Fibroblast of gingiva (primary cell): ENCODE measurements at places on chromosomes 6 and 20.
A peak's percentile ranks its signal among the peaks of the same experiment; 100 is the strongest.

- DNase-seq: peak; percentile 99
Observed at GRCh38 chr20:53828088-53828681, 234.5 kb upstream of the ZNF217 start.

DNA sequence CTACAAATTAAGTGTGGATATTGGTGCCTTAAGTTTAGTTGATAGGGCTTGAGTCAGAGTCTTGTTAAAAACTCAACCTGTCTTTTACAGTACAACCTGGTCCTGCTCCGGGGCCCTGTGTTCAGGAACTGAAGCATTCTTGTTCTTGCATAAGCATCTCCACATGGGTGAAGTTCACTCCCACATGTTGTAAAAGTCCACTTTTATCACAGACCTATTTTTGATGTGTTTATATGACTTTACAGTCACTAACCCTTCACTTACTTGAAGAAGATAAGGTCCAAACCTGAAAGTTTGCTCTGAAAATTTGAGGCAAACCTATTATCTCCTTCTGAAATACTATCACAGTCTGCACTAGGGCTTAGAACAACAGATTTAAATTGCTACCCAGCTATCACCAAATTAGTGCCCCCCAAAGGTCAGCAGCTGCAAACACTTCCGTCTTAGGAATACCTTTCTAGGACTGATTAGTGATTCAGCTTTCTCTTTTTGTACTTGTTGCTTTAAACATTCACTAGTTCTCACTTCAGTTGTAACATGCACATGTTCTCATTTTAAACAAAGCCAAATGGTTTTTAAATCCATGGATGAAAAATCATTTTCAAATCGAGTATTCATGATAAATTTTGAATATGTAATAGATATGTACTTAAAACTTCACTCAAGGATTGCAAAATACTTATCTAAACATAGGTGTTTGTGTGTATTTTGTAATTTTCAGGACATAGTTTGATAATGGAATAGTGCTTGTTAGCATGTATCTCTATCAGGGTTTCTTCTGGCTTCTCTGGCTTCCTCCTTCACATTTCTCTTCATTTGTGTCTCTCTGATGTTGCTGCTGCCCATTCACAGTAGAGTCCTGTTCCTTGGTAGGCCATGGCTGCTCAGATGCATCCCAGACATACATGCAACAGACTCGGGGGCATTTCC is 469.8 kb upstream of the SOX4 start:
- no peak for DNase-seq

DNA sequence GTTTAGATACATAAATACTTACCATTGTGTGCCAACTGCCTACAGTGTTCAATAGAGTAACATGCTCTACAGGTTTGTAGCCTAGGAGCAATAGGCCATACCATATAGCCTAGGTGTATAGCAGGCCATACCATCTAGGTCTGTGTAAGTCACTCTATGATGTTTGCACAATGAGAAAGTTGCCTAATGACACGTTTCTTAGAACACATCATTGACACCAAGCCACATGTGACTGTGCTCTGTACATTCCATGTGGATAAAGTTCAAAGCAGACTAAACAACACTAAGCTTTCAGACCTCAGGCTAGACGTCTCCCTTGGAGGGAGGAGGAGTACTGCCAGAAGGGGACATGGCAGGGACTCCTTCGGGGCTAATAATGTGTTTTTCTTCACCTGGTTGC is 93.6 kb downstream of the KIF16B start:
- DNase-seq: peak; percentile 25

DNA sequence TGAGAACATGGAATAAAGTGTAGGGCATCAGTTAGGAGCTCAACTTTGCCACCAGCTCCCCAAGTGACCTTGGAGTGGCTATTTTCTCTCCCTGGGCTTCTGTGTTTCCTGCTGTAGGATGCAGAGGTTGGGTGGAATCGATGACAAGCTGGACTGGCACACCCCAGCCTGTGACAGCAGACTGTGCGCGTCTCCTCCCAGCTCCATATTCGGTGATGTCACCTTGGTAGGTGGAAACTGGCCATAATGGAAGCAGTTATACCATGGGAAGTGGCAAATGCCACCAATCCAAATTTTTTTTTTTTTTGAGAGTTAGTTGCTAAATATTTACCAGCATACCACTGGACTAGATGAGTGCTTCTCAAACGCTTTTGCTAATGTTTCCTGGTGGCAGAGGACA is 85.2 kb downstream of the BANF2 start:
- no peak for DNase-seq

DNA sequence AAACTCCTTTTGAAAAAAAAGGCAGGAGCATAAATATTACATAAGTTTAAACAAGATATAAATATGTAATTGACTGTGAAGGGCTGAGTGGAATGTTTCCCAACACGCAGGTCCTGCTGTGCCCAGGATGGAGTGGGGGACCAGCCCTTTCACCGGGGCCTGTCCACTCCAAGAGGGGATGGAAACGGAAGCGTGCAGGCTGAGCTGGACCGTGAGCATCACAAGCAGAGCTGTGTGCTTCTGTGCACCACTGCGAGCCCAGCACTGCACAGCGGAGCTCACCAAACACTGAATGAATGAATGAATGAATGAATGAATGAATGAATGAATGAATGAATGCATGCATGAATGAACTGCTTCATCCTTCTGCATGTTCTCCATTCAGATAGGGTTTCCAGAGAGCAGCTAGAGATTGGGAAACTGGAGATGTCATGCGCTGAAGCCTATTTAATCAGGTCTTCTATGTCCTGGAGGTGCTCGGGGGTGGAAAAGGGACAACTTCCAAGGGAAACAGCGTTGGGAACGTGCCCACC is 157.7 kb downstream of the ANKRD60 start:
- DNase-seq: no peak

DNA sequence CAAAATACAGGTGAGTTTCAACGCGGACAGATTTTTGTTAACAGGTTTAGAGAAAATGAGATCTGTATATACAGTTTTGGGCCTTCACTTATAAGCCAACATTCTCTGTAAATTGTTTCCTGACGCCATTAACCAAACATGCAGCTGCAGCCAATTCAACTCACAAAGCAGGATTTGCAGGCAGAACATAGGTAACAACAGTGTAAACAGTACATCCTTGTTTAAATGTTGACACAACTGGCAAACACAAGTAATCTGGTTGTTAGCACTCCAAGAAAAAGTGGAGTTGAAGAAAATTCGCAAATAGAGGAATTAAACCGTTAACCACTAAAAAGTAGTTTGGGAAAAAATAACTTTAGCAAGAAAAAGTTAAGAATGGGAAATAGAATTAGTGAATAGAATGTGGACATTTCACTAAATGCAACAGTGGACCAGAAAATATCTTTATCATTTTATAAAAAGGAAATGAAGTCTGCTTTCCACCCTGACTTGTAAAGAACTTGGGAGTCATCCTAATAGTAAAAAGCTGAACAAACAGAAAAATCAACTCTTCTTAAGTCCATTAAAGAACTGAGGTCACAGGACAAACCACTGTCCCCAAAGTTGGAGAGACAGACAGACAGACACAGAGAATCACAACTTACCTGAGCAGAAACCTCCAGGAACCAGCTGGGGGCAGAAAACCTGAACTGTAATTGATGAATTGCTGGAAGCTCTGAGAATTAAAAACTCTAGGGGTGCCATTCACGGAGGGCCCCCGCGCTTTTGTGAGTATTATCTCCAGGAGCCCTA is 10.1 kb downstream of the SMIM28 start:
- no peak for DNase-seq

DNA sequence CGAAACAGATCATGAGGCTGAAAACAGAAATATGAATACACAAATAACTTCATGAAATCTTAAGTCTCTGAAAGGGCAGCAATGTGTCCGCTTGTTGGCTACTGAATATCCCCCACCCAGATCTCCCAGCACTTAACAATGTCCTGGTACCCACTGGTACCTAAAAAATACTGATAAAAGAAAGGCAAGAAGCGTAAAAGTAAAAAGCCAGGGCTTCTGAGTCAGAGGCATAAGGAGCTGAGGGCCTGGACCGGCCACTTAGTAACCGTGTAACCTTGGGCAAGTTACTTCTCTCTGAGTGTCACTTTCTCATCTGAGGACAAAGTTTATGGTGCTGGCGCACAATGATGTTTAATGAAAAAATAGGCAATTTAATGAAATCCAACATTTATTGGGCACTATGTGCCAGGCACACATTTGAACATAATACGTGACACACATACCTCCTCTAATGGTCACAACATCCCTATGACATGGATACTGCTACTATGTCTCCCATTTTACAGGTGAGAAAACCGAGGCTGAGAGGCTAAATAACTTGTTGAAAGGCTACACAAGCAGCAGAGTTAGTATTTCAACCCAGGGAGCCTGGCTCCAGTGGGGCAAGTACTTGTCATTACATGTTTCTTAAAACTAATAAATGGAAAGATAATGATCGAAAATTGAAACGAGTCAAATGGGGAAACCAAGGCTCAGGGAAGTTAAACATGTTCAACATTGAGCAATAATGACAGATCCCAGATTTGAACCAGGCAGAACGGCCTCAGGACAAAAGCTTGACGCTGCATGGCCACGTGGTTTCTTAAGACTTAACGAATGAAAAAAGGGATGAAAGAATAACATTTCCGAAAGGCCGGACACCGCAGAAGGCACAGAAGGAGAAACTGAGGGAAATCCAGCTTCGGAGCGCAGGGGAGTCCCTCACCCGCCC is 828 bp downstream of the TP53RK start:
- peak; percentile 50 for DNase-seq
